Left ventricle myocardium superior (tissue), 1 donor: ENCODE measurements at places on chromosomes 7 and 10.

DNA sequence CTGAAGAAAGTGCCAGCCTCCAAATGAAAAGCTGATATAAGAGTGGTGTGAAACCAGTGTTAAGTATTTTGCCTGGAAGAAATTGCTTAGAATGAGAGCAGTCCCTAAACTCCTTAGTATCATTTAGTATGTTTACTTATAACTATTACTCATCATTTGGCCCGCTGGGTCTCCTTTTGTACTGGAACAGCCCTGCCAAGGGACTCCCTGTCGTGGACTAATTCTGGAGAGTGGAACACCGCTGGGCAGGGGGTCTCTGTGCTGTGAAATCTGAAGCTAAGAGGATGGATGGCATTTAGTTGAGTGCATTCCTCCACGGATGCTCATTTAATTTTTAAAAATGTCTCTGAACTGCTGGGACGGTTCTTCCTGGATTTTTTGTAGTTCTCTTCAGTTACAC is 889.9 kb upstream of the C7orf33 start:
- DNase-seq, result no peak

GRCh38 chr10:11175823-11176243 is 158.2 kb downstream of the CELF2 start:
- no peak for DNase-seq

DNA sequence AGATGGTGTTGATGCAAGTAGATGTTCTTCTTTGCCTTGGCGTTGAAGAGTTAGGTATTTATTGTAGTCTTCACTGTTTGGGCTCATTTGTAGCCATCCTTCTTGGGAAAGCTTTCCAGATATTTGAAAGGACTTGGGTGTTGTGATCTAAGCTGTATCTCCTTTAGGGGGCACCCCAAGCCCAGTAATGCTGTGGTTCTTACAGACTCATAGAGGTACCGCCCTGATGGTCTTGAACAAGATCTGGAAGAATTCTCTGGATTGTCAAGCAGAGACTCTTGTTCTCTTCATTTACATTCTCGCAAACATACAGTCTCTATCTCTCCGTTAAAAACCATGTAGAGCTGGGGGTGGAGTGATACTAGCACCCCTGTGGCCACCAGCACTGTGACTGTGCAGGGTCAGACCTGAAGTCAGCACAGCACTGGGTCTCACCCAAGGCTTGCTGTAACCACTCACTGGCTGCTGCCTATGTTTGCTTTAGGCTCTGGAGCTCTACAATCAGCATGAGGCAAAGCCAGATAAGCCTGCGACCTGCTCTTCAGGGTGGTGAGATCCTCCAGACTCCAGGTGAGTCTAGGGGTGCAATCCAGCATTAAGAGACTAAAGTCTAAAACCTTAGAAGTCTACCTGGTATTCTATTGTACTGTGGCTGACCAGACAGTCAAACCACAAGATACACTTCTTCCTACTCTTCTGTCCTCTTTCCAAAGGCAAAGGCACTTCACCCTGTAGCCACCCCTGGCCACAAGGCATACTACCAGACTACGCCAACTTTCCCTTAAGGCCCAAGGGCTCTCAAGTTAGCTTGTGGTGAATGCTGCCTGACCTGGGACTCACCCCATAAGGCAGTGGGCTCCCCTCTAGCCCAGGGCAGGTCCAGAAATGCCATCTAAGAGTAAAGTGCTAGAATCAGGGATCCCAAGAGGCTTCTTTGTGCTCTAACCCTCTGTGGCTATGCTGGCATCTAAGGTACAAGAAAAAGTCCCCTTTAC is 209.7 kb upstream of the TMEM196 start:
- DNase-seq, result no peak

DNA sequence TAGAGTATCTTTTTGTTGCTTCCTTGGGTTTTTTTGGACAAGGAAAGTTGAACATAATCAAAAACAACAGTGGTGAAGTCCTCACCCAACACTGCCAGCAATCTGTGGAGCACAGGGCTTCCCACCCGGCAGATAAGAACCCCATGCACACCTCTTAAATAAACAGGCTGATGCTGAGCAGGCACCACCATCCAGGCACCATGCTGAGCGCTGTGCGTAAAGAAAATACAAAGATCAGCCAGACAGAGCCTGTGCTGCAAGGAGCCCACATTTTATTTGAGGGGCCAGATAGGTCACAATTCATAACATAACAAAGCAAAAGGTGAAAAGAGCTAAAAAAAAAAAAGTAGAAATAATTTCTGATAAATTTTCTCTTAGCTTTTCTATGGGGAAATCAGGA is 231.2 kb downstream of the PTPRN2 start:
- DNase-seq, result peak; percentile 1
